Fibroblast of the aortic adventitia (primary cell): ENCODE measurements at places on chromosomes 2 and 18. TPM values are rescaled to one million over a fixed set of nuclear protein-coding genes. Genes with fewer than 3 reads are reported as not detected.

Gene EHD3
- 10.7 and 41.2 TPM in 2 replicates for total RNA-seq

Gene LRATD1
- total RNA-seq, result 0.08 and 0.36 TPM in 2 replicates

Gene GPAT2
- 10.2 TPM in 1 of 2 replicates, not detected in the other for total RNA-seq

Gene TMEM163
- total RNA-seq, result not detected in 2 replicates

Gene B4GALT6
- total RNA-seq, result 1.9 and 6.3 TPM in 2 replicates

Gene ZBTB14
- total RNA-seq, result 17.4 and 35.8 TPM in 2 replicates

Gene PLEK
- under 0.01 TPM in 1 of 2 replicates, not detected in the other for total RNA-seq

Gene WNT6
- not detected in 2 replicates for total RNA-seq

Gene FRZB
- 0.08 and 0.18 TPM in 2 replicates for total RNA-seq

Gene IL36A
- 2.0 TPM in 1 of 2 replicates, not detected in the other for total RNA-seq

Gene PIAS2
- 36.4 and 38.5 TPM in 2 replicates for total RNA-seq

Gene ZNF532
- total RNA-seq, result 17.3 and 42.6 TPM in 2 replicates

Gene PLGLB2
- total RNA-seq, result 2.3 TPM in 1 of 2 replicates, not detected in the other

Gene NTSR2
- total RNA-seq, result not detected in 2 replicates

Gene CASP8
- 26.8 and 28.6 TPM in 2 replicates for total RNA-seq

Gene LTBP1
- 90.7 and 947 TPM in 2 replicates for total RNA-seq

Gene SPP2
- total RNA-seq, result 0.36 TPM in 1 of 2 replicates, not detected in the other

Gene POTEE
- total RNA-seq, result not detected in 2 replicates
